ENCODE measurements at places on chromosomes 3 and 15.

DNA sequence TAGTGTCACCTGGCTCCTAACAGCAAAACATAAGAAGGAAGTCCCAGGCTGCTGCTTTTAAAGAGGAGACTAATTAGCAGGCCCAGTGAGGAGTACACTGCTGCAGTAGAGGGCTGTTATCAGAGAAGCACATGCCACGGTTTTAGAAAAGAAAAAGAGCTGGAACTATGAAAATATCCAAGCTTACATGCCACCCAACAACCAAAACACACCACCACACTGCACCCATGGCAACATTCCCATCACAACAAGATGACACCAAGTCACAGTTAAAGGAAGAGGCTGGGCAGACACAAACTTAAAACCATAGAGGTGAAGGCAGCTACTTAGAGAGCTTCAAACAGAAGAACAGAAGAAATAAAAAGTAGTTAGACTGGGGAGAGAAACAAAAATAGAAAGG lies 37.0 kb downstream of the NPTN start:
- no peak overlapping the region for H3K27ac ChIP-seq
- no peak overlapping the region for H3K4me3 ChIP-seq
- H3K4me1 ChIP-seq, result peaks cover 95% of the 10 kb centered on the region
- H3K36me3 ChIP-seq, result peaks cover 10% of the 10 kb centered on the region
- DNase-seq, result no peak

GRCh38 chr15:41919201-41919820 lies 25.5 kb upstream of the SPTBN5 start:
- no peak for DNase-seq
- H3K27me3 ChIP-seq, result no peaks in the 10 kb centered on the region
- H3K4me1 ChIP-seq, result peaks cover 100% of the 10 kb centered on the region

DNA sequence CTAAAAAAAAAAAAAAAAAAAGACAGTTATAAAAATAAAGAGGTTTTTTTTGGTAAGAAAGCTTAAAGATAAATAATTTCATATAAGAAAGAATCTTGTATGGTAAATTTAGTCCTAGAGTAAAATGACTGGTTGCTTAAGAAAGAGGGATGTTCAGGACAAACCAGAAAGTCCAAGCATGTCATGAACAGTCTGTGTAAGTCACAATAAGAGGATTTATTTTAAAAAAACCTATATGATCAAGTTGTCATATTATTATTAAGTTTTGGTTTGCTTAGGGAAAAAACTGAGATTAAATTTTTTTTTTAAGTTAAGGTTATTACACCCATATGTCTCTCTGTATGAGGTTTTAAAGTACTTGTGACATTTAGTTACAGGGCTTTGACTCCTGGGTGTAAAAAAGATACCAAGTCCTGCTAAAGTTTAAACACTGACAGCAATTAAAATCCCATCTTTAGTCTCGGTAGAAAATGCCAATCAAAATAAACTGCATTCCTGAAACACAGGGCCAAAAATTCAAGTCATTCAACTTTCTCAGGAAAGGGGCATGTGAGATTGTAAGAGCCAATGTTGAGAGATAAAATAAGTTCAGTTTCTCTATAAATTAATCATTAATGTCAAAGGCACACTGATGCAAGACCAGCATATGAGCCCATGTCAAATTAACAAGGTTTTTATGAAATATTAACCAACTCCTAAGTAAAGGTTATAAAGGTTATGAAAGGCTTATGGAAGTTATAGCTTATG lies 8.5 kb upstream of the BDH1 start:
- H3K36me3 ChIP-seq, result no peaks in the 10 kb centered on the region
- H3K27ac ChIP-seq, result no peak overlapping the region
- no peak for DNase-seq
- H3K4me1 ChIP-seq, result no peaks in the 10 kb centered on the region

DNA sequence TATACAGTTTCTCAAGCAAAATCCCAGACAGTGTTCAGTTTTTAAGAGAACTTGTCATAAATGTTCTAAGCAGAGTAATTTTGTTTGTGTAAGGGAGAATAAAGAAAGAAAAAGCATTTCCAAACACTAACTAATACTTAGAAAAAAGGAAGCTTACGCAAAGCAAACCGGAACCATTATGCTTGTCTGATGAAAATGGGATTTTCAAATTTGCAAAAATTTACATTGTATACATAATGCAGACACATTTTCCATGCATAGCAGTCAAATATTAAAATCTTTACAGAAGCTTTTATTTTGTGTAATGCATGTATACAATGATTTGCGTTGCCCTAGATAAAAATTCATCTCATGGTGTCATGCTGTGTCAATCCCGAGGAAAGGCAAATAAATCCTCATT lies 229.0 kb downstream of the SLC9A9 start:
- no peak overlapping the region for H3K4me3 ChIP-seq
- no peaks in the 10 kb centered on the region for H3K4me1 ChIP-seq
- DNase-seq, result no peak
- no peak overlapping the region for H3K27ac ChIP-seq
- H3K36me3 ChIP-seq, result no peaks in the 10 kb centered on the region
- H3K27me3 ChIP-seq, result no peaks in the 10 kb centered on the region

DNA sequence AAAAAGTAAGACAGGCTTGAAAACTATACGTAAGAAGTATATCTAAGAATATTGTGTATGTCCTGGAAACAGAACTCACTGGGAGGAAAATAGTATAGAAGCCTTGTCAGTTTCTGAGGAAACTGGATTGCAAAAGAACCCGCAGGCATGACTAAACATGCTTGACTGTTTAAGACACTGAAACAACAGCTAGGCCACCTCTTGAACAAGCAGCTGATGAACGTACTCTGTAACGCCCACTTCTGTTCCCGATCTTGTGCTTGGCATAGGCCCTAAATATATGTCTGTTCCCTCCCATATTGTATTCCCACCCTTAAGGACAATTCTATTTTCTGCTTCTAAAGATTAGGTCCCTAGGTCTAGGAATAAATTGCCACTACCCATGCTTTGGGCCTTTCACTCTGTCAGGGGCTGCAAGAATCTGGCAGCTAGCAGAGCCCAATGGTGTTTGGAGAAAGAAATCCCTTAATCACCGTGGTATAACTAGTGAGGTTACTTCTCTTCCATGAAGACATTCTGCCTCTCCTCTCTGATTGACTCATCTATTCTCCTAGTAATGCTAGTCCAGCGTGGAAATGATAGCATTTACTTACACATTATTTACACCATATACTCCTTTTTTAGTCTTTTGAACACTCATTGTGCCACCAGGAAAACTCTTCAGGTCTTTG lies 46.2 kb downstream of the CD200 start:
- H3K4me3 ChIP-seq, result no peak overlapping the region
- no peaks in the 10 kb centered on the region for H3K27me3 ChIP-seq
- no peak overlapping the region for H3K27ac ChIP-seq

DNA sequence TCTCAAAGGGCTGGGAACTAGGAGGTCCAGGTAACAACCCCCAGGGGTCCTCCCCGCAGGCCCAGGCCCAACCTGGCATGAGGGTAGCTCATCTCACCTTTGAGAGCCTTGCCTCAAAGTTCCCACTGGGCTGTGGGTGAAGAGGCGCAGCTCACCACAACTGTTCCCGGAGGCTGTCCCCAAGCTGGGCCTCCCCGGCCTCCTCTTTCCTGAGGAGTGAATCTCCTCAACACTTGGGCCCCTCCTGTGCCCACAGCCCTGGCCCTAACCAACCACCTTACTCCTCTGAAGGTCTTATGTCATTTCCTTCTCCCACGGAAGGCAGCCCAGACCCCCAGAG lies 27.5 kb upstream of the CORO2B start:
- H3K4me3 ChIP-seq, result no peak overlapping the region
- H3K27me3 ChIP-seq, result no peaks in the 10 kb centered on the region
- H3K27ac ChIP-seq, result no peak overlapping the region
- DNase-seq, result no peak
- peaks cover 4% of the 10 kb centered on the region for H3K4me1 ChIP-seq

GRCh38 chr3:53806182-53807116 lies 39.8 kb downstream of the CHDH start:
- H3K27ac ChIP-seq, result peak overlapping the region; percentile 48
- H3K4me1 ChIP-seq, result peaks cover 18% of the 10 kb centered on the region
- peaks cover 5% of the 10 kb centered on the region for H3K27me3 ChIP-seq
- no peaks in the 10 kb centered on the region for H3K36me3 ChIP-seq
- no peak for DNase-seq
- H3K4me3 ChIP-seq, result no peak overlapping the region

- no peak overlapping the region for H3K4me3 ChIP-seq
- H3K27ac ChIP-seq, result no peak overlapping the region
- peaks cover 59% of the 10 kb centered on the region for H3K36me3 ChIP-seq
- no peaks in the 10 kb centered on the region for H3K27me3 ChIP-seq
- H3K4me1 ChIP-seq, result peaks cover 39% of the 10 kb centered on the region
- no peak for DNase-seq
Measured at GRCh38 chr3:37287776-37288175, 113.4 kb upstream of the LRRFIP2 start.

DNA sequence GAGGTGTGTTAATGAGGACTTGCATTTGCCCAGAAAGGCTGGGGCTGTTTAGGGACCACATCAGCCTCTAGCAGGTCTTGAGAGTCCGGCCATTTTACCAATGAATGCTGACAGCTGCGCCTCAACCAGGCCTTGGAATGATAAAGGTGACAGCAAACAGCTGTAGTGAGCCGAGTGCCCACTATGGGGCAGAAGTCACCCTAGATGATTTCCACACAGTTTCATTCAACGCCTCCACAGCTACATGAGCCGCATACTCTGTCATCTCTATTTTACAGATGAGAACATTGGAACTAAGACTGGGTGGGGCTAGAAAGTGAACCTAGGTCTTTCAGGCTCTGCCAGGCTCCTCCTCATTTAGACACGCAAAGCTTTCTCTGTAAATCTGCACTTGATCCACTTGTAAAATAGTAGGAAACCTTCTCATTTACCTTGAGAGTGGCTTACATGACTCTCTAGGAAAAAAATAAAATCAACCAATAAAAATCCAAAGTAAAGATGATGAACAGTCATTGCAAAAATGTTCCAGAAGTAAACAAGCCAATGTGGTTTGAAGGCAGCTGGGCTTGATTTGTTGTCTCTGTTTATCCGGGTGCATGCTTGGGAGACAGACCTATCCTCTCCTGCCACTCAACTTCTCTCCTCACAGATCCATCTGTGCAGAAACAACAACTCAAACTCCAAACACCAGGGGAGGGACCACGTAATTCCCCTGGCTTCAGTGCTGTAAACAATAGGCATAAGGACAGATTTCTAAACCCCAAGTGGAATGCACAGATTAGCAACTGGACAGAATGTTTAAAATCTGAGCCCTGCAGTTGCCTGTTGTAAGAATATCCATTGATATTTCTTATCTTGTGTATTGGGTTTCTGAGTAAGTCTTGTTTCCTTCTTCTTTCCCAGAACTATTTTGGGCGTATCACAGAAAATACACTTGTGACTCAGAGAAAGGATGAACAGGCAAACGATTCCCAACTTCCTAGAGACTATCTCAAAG lies 31.5 kb upstream of the LDHAL6B start:
- peak overlapping the region; percentile 12 for H3K27ac ChIP-seq
- no peak overlapping the region for H3K4me3 ChIP-seq
- H3K36me3 ChIP-seq, result peaks cover 47% of the 10 kb centered on the region
- no peaks in the 10 kb centered on the region for H3K27me3 ChIP-seq

- H3K4me3 ChIP-seq, result no peak overlapping the region
- no peaks in the 10 kb centered on the region for H3K36me3 ChIP-seq
- H3K27me3 ChIP-seq, result no peaks in the 10 kb centered on the region
- no peak for DNase-seq
- no peaks in the 10 kb centered on the region for H3K4me1 ChIP-seq
Measured at GRCh38 chr3:17800232-17800631, 57.8 kb upstream of the TBC1D5 start.

GRCh38 chr3:195609229-195609628 lies 25.5 kb upstream of the APOD start:
- DNase-seq, result no peak
- no peaks in the 10 kb centered on the region for H3K4me1 ChIP-seq
- H3K36me3 ChIP-seq, result no peaks in the 10 kb centered on the region
- no peak overlapping the region for H3K4me3 ChIP-seq
- H3K27me3 ChIP-seq, result no peaks in the 10 kb centered on the region

DNA sequence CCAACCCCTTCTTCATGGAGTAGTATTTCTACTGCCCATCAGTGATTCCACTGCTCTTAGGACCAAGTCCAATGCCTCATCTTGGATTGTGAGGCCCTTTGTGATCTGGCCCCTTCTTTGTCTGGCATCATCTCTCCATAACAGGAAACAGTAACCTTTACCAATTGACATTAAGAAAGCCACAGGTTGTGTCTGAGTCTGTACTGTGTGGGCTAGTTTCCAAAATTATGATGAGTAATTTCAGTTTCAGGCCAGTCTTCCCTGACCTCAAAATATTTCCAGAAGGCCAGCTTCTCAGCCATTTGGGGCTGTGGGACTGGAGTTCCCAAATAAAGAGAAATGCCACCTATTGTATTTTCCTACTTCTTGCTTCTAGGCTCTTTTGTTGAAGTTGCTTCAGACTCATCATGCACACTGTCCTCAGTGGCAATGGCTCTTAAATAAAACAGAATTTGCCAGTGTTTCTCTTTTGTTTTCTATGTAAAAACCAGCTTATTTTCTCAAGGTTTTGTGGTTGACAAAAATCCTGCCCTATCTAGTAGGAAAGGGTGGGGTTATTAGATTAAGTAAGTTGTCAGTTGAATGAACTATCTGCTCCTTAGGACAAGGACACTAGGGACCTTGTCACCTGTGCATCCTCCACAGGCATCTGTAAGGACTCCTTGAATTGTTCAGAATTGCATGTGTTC lies 47.0 kb upstream of the ACKR4 start:
- no peaks in the 10 kb centered on the region for H3K36me3 ChIP-seq
- peaks cover 34% of the 10 kb centered on the region for H3K4me1 ChIP-seq
- DNase-seq, result no peak
- H3K27me3 ChIP-seq, result no peaks in the 10 kb centered on the region

- H3K27me3 ChIP-seq, result no peaks in the 10 kb centered on the region
- no peak for DNase-seq
- H3K4me1 ChIP-seq, result peaks cover 6% of the 10 kb centered on the region
- peak overlapping the region; percentile 15 for H3K27ac ChIP-seq
Measured at GRCh38 chr3:32961189-32961715, 9.8 kb downstream of the CCR4 start.

DNA sequence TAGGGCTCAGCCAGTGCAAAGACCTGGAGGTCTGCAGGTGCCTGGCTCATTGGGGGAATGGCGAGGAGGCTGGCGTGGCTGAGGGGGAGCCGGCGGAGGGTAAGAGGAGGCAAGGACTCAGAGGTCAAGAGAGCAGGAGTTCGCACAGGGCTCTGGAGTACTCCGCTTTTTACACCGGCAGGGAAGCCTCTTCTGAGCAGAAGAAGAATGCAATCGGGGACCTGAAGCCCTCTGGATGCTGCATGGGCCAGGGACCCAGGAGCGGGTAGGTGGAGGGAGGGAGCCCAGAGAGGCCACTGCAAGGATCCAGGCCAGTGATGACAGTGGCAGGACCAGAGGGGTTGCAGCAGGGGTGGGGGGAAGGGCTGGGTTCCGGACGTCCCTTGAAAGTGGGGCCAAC lies 70.4 kb upstream of the TAMM41 start:
- no peak overlapping the region for H3K4me3 ChIP-seq
- peaks cover under 1% of the 10 kb centered on the region for H3K27me3 ChIP-seq
- peaks cover 6% of the 10 kb centered on the region for H3K4me1 ChIP-seq
- H3K36me3 ChIP-seq, result no peaks in the 10 kb centered on the region

DNA sequence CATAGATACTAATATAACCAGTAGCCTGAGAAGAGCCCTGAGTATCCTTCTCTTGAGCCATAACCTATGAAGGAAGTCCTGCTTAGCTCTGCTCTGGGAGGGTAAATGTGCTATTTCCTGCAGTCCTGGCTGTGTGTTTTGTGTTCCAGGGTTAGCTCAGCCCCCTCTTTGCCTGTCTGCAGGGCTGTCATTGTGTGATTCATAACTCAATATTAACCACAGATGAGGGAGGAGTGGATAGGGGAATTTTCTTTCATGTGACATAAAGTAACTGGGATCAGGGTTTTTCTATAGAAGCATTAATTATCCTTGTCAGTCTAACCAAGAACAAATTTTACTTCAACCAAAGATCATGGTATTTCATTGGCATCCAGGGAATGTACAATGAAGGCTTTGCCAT lies 183.3 kb upstream of the ZBTB20 start:
- no peaks in the 10 kb centered on the region for H3K27me3 ChIP-seq
- H3K4me1 ChIP-seq, result no peaks in the 10 kb centered on the region
- DNase-seq, result no peak
- H3K36me3 ChIP-seq, result no peaks in the 10 kb centered on the region
- no peak overlapping the region for H3K27ac ChIP-seq
